ENCODE measurements at places on chromosomes 7 and 10.

- DNase-seq, result no peak
These were observed 120.0 kb downstream of the SRPK2 start for GRCh38 chr7:105268511-105269392.

- no peak for DNase-seq
These were observed 151.2 kb downstream of the TPST1 start for GRCh38 chr7:66356277-66356721.

DNA sequence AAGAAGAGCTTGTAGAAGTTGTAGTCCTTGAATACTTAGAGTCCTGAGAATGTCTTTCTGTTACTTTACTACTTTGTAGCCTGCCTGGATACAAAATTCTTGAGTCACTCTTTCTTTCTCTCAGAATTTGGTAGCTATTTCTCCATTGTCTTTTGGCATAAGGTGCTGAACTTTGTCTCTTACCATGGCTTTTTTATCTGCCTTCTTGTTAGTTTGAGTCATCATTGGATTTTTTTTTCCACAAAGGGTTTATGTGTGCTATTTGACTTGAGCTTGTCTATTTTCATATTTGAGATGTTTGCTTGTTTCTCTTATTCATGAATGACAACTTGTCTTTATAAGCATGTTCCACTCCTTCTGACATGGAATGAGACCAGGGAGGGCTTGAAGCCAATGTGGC is 74.5 kb upstream of the EXOC6 start:
- DNase-seq, result no peak

DNA sequence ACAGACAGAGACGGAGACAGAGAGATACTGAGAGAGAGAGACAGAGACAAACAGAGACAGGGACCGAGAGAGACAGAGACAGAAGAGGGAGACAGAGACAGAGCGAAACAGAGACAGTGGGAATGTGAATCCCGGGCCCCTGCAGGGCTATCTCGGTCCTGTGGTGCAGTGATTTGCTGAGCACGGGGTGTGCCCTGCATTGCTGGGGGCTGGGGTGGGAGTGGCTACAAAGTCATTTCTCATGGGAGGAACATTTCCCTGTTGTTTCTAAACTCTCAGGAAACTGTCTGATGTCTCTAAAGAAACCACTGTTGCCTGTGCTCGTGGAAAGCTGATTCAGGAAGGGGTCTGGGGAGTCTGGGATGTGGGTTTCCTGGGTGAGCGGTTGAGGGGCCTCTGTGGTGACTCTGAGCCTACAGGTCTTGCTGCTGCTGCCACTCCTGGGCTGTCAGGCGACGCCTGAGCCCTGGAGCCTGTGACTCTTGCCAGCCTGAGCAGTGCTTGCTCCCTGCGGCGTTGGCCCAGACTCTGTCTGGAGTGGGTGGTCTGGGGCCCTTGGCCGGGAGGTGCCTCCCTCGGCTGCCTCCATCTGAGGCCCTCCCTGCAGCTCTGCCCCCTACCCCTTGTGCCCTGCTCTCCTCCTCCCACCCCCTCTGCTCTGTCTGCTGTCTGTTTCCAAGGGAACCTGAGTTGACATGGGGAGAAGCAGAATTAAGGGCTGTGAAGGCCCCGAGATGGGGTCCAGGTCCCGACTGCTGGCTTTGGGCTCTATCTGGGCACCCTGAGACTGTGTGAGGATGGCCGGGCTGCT is 292.0 kb downstream of the WDR37 start:
- no peak for DNase-seq

DNA sequence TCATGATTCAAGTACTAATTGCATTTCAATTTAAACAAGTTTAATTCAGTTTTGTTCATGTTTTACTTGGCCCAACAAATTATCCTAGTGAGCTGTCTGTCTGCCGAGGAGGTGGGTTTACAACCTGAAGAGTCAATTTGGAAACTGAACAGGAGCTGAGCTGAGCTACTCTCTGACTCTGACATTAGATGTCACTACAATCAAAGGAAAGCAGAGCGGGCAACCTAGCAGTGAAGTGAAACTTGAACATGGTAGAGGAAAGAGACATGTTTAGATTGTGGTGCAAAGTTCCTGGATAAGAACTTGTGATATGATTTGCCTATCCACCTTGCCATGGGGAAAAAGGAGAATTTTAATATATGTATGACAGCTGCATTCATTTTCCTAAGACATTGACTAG is 9.6 kb upstream of the AGR3 start:
- DNase-seq, result no peak

- DNase-seq, result no peak
These were observed 363.9 kb upstream of the MGMT start for GRCh38 chr10:129102906-129103693.

- no peak for DNase-seq
These were observed 137.9 kb downstream of the RAPGEF5 start for GRCh38 chr7:22219036-22219435.

- DNase-seq, result no peak
These were observed 38.5 kb downstream of the BNIP3 start for GRCh38 chr10:131943021-131943814.

GRCh38 chr7:117750612-117751563 is 122.4 kb downstream of the CTTNBP2 start:
- DNase-seq, result no peak

DNA sequence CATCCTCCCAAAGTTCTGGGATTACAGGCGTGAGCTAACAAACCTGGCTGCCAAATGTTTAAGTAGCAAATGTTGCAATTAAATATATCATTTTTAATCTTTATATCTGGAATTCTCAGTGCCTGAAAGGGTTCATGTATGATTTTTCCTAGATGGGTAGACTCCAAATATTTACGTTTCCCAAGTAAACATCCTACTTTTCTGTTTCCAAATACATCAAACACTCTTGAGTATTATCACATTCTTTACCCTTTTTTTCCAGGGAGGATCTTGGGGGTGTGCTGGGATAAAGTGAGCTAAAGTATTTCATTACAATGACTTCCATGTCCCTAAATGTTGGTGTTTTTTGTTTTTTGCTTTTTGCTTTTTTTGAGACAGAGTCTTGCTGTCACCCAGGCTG is 32.9 kb upstream of the CYTH3 start:
- no peak for DNase-seq

DNA sequence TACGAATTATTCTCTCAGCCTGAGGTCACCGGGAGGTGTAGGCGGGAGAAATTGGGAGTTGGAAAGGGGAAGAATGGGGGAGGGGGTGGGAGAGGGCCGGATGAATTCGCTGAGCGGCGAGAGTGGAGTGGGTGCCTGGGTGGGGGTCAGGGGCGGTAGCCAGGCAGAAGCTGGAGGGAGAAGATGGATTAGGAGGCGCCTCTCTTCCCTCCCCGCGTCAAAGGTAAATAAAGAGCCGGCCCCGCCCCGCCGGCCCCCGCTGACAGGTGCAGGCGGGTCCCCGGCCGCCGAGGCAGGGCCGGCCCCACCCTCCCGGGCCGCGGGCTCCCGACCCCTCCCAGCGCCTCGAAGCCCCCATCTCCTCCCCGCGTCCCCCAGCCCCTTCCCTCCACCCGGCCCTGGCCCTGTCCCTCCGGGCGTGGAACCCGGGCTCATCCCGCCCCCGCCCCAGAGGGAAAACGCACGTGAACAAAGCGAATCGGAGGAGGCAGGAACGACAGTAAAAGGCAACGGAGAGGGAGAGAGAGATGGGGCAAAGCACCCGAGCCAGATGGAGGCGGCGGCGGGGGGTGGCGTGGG is 872 bp downstream of the FAM131B start:
- no peak for DNase-seq

- DNase-seq, result no peak
These were observed 100.4 kb upstream of the SEMA3D start for GRCh38 chr7:85287106-85287825.

GRCh38 chr10:20020677-20021076 is 204.4 kb downstream of the PLXDC2 start:
- no peak for DNase-seq

DNA sequence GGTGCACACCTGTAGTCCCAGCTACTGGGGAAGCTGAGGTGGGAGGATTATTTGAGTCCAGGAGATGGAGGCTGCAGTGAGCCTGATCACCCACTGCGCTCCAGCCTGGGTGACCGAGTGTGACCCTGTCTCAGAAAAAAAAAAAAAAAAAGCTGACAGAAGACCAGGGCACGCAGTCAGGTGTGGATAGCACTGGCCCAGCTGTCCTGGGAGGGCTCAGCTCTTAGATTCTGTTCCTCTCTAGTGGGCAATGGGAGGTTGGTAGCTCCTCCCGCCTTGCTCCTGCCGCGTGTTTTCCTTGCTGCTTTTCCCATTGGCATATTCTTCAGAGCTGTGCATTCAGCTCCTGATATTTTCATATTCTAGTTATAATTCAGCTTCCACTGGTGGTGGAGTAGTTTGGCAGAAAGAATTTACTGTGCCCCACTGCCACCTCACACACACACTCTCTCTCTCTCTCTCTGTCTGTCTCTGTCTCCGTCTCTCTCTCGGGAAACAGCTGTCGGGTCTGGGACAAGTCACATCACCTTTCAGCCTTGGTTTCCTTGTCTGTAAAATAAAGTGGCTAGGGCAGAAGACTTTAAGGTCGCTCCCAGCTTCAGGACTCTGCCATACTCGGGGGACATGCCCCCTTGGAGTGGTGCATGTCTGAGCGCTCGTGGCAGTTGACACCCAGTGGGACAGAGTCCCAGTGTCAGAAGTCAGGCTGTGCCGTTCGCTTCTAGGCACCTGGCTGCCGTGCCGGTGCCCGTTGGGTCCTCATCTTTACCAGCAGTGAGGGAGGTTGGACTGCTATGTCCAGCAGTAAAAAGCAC is 25.9 kb upstream of the ANKRD2 start:
- no peak for DNase-seq

GRCh38 chr7:130413201-130413600 is 27.6 kb downstream of the CEP41 start:
- no peak for DNase-seq

DNA sequence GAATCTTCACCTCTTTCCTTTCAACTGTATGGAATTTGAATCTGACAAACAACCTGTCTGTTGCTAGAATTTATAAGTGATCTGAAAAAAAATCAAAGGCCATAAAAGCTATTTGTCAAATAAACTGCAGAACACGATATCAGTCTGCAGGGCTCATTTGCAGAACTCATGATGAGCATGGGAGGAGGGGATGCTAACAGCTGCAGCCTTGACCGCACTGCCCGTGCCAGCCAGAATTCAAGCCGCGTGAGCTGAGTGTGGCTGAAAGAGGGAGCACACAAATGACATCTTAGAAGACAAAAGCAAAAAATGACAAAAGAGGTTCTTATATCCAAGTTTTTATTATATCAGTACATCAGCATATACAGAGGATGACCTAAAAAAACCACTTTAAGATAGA is 15.7 kb downstream of the LRRTM3 start:
- DNase-seq, result no peak

DNA sequence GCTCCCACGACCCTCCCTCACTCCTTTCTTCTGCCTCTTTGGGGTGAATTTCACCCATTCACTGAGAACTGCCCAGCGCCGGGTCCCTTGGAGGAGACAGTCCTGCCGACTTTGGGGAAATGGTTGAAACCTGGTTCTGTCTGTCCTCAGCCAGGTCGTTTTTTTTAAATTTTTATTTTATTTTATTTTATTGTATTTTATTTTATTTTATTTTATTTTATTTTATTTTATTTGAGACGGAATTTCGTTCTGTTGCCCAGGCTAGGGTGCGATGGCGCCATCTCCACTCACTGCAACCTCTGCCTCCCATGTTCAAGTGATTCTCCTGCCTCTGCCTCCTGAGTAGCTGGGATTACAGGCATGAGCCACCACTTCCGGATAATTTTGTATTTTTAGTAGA is 105.9 kb upstream of the SH2B2 start:
- DNase-seq, result no peak
